ENCODE measurements at places on chromosomes 7 and 10. TPM values are rescaled to one million over a fixed set of nuclear protein-coding genes. Genes with fewer than 3 reads are reported as not detected.
A peak's percentile ranks its signal among the peaks of the same experiment; 100 is the strongest.

- DNase-seq, result peak; percentile 88
These were observed 88.8 kb downstream of the LHPP start for GRCh38 chr10:124550293-124551034.

DNA sequence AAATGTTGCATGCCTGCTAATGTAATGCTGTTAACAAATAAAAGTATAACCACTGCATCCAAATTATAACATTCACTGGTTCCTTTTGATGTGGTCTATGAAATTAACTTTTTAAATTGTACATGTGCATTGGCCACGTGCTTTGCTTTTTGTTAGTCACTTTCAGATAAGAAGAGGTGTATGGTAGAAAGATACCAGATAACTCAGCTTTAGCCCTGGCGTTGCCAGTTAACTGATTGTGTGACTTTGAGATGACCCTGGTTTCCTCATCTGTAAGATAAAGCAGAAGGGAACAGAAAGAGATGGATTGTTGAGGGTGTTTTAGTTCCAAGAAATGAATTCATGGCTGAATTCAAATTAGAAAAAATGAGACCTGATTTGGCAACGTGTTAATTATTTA, 1.9 kb upstream of the TRDMT1 start:
- DNase-seq, result no peak

DNA sequence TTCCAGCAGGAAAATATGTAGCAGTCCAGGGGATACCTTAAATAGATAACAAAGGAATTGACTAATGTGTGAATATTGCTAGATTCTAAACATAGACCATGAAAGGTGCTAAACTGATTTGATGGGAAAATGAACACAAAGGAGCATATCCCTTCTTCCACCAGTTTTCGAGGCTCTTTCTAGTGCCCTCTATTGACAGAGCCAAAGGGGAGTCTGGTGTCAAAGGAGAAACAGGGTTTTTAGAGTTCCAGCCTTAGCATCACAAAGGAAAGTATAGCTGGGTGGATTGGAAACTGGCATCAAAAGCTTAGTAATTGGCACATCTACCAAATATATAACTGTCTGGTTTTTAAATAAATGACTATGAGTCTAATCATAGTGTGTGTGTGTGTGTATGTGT, 636.8 kb downstream of the ETV1 start:
- no peak for DNase-seq

- no peak for DNase-seq
These were observed 25.4 kb downstream of the AMZ1 start for GRCh38 chr7:2713370-2713769.

DNA sequence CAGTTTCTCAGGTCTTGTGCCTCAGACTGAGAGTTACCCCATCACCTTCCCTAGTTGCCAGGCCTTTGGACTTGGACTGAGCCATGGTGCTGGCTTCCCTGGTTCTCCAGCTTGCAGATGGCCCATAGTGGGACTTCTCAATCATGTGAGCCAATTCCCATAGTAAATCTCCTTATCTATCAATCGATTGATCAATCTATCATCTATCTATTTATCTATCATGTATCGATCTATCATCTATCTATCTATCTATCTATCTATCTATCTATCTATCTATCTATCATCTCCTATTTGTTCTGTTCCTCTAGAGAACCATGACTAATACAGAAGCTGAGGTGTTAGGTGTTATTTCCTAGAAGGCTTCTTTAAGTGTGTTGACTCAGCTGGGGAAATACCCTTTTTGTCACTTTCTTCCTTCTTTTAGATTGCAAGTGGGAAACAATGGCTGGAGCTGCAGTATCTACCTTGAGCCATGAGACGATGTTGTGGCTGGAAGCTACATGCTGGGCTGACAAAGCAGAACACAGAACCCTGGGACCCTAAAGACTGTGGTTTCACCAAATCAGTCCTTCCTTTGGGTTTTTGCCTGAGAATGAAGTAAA, 234.7 kb upstream of the GLI3 start:
- no peak for DNase-seq

DNA sequence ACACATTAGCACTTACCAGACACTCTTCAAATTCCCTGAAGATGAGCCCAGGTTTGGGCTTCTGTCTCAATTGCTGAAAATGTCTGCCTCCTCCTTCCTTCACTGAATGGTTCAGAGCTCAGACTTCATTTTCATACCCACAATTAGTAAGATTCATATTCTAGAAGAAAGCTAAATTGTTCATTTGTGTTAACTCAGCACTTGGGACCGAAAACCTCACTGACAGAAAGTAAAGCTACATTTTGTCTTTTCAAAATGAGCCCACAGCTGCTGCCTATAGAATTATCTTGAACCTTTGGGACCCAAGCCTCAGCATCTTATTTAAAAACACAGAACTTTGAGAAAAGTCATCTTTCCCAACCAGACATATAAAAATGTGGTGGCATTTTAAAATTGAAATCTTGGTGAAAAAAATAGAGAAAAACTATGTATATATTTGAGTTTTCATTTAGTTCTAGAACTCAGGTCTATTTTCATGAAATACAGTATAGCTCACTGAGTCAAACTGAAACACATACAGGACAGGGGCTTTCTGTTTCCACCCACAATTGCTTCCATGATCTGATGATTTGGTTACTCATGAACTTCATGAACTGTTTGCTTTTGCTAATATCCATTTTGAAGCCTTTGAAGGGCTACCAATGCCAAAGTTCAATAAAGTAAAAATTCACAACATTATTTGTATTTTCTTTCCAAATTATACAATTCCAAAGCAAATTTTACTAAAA, 119.1 kb upstream of the PFKP start:
- DNase-seq, result no peak

The HOXA2 gene
- 2.8 TPM for total RNA-seq

DNA sequence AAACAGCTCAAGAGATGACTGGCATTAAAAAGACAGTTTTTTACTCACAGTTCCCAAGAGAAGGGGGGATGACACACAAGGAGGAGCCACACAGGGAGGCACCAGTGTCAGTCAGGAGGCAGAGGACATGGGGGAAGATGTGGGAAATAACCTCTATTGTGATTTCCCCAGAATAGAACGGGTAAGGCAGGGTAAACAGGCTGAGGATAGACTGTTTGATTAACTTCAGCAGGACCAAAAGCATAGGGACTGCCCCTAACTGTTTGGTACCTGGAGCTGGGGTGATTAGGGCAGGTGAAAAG, 60.7 kb downstream of the RAPGEF5 start:
- DNase-seq, result no peak

The CALML5 gene
- not detected for total RNA-seq

Measured in spleen (tissue), 13 donors.